ENCODE measurements at places on chromosomes 2 and 18.

DNA sequence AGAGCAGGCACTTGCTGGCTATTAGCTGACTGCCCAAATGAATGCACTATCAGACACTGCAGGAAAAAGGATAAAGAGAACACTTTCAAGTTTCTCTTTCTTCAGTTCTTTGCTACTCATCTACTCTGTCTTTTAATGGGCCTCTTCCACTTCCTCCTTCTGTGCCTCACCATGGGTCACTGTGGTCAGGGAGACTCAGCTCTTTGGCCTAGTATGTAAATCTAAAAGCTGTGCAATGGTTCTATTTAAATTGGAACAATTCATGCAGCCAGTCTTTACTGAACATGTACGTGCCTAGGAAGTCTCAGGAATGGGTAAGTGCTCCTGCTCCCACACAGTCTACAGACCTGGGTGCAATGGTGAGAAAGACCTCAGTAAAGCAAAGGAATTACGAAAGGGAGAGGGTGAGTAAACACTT, 79.1 kb upstream of the DNMT3A start:
- ATAC-seq, result peak; percentile 78

DNA sequence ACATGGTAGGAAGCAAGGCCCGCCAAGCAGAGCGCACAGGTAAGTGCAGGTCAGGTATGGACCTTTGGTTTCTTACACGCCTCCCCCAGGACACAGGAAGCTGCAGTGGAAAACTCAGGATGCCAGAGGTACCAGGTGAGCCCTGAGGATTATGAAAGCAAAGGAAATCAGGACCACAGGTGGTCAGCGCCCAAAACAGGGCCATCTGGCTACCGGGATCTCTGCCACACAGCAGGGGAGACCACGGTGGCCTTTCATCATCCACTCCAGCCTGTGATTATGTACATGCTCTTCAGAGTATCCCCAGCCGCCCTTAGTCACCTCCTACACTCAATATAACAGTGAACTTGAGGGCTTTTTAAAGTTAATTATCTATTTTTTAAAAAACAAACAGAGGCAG, 125.5 kb upstream of the EPC2 start:
- ATAC-seq, result no peak

GRCh38 chr2:129192117-129192516, 787.3 kb upstream of the RAB6C start:
- no peak for ATAC-seq

DNA sequence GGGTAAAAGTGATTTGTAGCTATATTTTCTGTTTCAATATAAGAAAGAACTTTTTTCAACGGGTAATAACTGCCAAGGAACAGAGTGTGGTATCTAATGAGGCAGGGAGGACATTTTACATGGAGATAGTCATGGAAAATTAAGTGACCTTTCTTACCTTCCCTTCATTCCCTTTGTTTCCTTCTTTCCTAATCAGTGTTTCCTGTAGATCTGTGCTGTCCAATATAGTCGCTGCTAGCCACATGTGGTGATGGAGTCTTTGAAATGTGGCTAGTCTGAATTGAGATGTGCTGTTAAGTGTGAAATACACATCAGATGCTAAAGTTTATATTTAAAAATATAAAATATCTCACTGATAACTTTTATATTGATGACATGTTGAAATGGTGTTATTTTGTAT, 81.8 kb downstream of the BABAM2 start:
- ATAC-seq, result no peak

- ATAC-seq, result no peak
Measured at GRCh38 chr2:189000221-189000620, 26.0 kb downstream of the COL3A1 start.

DNA sequence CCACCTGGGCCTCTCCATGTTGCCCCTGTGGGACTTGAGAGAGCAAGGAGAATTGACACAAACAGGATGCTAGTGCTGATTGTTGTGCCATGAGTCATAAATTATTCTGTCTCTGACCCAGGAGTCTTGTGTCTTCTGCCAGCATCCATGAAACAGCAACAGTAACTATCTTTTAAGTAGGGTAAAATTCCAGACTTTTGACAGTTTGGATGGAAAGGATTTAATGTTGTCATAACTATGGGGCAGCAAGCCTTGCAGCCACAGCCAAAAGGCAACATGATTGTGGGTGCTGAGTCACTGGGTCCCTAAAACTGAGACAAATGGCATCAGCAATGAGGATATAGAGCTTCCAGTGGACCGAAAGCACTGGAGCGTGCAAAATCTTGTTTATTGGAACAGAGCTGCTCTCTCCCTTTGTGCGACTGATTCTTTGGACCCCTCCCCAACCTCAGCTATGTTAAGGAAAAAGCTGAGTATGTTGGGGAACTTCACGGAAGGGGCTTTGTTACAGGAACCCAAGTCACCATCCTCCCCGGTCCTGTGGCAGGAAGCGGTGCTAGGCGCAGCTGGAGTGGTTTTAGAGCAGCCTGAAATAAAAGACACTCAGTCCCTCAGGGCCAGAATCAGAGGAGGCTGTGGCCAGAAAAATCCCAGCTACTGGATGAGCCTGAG, 9.6 kb upstream of the ITPRIPL1 start:
- ATAC-seq, result peak; percentile 46

DNA sequence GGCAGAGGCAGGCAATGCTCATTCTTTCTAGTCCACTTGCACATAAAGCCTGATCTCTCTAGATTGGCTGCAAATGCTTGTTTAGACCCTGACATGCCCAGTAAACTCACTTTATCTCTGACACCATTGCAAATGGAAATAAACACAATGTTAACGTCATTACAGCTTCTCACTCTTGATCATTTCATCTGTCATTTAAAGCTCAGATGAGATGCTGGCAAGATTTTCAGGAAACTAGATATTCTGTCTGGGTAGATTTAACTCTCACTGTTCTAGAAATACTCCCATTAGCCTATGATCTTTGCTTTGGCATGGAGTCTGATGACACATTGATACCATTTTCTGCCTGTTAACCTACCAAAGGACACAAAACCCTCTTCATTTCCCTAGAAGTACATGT, 320.7 kb upstream of the HNRNPA3 start:
- no peak for ATAC-seq

- no peak for ATAC-seq
Measured at GRCh38 chr2:200749631-200750322, 61.9 kb upstream of the BZW1 start.

DNA sequence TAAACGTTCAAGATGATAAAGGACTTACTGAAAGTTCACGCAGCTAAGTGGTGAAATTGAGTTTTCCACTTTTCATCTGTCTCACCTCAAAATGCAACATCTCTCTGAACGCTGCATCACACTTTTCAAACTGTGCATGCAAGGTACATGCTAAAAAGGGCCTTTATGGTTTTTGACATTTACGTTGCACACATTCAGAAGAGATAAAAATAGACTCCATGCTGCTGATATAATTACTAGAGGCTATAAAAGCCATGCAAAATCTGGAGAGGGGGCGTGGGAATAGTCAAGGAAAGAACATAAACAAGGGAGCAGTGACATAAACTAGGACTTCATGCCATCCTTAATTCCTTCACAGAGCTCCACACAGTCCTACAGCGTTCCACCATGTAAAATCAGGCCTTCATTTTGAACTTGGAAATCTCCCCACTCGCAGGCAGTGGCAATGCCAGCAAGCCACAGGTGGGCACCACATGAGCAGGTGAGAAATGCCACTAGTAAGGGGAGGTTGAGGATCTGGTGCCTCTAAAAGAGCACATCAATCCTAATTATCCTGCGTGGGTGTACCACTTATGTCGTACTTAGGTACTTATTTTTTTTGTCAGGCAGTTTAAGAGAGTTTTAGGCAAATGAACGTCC, 71.4 kb downstream of the ZEB2 start:
- peak; percentile 45 for ATAC-seq

DNA sequence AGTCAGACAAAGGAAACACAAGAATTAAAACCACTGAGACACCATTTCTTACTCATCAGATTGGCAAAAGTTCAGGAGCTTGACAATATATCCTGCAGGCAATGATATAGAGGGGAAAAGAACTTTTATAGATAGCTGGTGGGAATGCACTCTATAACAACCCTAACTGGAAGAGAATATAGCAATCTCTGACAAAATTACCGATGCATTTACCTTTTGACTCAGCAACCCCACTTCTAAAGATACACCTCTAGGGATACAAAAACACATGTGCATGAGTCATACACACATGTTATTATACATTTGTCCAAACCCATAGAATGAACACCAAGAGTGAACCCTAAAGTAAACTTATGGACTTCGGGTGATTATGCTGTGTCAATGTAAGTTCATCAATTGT, 79.4 kb upstream of the SRD5A2 start:
- no peak for ATAC-seq

DNA sequence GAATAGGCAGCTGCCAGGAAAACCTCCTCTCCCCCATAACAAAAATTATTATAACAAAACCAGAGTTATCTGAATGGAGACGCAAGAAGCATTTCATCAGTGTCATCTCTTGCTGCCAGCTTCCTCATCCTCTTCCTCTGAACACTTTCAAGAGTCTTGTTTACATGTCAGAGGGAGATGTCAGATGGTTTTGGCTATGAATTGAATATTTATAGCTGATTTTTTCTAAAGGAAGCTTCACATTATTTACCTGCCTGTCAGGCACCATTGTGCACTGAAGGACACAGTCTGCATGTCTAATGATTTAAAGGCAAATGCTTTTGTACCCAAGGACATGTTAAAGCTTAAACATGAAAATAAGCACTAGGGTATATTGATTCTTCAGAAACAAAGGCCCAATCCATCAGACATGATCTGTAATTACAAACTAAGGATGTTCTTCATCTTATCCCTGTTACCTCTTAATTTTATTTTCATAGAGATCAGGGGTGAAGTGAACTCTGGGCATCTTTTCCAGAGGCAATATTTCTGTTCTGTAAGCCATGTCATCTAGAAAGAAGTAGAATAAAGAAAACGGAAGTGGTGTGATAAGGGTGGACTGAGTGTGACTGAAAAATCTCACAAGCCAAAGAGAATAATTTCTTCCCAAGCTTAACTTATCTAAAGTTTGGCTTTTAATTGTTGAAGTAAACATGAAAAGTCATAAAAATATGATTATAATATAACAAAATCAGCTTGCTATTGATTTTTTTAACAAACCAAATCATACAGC, 168.7 kb downstream of the ANKRD44 start:
- ATAC-seq, result peak; percentile 48

GRCh38 chr2:26465981-26466471, 11.9 kb downstream of the OTOF start:
- ATAC-seq, result no peak
